Suppressor macrophage treated with lipopolysaccharide for 1 hour (primary cell): ENCODE measurements at places on chromosomes 2 and 18.

GRCh38 chr2:29314816-29315571 lies 199.8 kb downstream of the CLIP4 start:
- peak; percentile 65 for DNase-seq

DNA sequence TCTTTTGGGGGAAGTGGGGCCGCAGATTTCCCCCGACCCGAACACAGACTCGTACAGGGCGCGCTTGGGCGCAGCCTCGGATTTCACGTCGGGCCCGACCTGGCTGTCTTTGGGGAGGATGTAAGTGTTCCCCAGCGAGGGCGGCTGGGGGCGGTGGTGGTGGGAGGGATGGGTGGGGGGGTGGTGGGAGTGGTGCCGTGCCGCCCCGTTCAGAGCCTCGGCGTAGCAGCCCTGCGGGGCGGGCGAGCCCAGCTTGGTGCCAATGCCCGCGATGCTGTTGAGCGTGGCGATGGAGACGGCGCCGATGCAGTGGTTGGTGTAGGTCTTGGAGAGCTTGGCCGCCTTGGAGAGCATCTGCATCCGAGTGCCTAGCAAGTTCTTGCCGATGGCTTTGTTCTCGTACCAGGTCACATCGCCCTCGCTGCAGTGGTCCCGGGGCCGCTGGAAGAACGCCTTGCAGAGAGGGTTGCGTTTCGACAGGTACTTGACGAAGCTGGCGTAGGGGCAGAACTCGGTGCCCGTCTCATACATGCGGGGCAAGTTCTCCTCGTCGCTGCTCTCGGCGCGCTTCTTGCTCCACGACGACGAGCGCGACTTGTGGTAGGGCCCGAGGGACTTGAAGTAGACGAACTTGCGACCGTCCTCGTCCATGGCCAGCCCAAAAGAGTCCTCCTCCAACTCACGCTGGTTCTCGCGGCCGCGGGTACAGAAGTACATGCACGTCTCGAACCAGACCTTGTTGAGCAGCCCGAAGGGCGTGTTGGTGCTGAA lies 1.3 kb downstream of the KCTD1 start:
- DNase-seq, result no peak

- DNase-seq, result no peak
Observed at GRCh38 chr18:50167966-50168365, 27.0 kb downstream of the MYO5B start.

- DNase-seq, result no peak
Observed at GRCh38 chr2:213787869-213788268, 503.6 kb downstream of the SPAG16 start.
